ENCODE measurements at places on chromosomes 1 and 21.
A peak's percentile ranks its signal among the peaks of the same experiment; 100 is the strongest.

DNA sequence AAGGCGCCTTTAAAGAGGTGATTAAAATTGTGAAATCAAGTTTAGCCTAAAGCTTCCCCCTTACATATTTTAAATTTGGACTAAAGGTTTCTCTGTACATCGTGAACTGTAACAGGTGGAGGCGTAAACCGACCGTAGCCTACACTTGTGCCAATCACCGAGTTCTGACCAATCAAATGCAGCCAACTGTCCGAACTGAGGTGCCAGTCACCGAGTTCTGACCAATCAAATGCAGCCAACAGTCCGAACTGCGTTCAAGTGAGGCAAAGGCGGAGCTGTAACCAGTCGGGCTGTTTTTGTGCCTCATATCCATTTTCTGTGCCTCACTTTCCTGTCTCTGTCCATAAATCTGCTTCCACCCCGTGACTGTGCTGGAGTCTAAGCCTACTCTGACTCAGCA is 7.4 kb downstream of the TFF1 start:
- DNase-seq: no peak

GRCh38 chr1:6358757-6359201 is 34.8 kb downstream of the ACOT7 start:
- peak; percentile 46 for DNase-seq

DNA sequence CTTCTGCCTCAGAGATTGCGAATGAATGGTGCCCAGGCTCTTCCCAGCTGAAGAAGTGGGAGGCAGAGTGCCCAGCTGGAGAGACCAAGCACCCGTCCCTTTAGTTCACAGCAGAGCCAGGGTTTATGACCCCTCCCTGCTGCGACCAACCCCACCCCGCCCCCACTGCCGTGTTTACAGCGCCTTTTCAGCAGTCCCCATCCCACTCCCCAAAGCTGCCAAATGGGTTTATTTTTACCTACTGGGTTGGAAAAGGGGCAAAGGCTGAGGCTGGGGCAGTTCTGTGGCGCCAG is 23.6 kb downstream of the DYRK3 start:
- DNase-seq: no peak

DNA sequence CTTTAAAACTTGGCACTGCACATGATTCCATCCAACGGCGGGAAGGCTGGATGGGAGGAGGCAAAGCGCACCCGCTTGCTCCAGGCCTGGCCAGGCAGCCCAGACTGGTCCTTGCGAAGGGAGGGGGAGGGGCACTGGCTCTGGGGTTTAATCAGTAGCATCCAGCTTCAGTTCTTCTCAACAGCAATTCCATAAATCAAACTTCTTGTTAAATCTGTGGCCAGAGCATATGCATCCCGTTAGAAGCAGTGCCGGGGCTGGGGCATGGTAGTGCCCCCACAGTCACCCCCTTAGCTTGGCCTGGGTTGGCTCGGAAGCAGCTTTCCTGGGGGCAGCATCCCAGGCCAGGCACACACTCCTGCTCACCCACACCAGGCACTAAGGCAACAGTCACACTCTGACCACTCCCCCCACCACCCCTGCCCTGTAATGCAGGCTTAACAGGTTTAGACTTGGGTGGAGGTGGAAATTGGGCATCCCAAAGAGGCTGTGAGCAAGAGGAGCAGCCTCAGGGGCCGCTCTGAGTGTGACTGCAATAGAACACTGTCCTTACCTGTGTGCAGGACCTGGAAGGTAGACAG is 94.1 kb upstream of the CASZ1 start:
- no peak for DNase-seq

GRCh38 chr1:46303038-46303871 is at the start of the genes LRRC41 and UQCRH:
TSS of gene LRRC41 (minus strand) at chr1:46303616. CDS start at chr1:46303322, 294 bp downstream.
TSS of gene UQCRH (plus strand) at chr1:46303698. CDS start at chr1:46303767, 69 bp downstream.
- DNase-seq: peak; percentile 88

GRCh38 chr1:186629341-186629740 is 50.9 kb downstream of the PTGS2 start:
- DNase-seq: no peak

GRCh38 chr21:32206631-32207405 is 72.0 kb downstream of the MIS18A start:
- DNase-seq: no peak

DNA sequence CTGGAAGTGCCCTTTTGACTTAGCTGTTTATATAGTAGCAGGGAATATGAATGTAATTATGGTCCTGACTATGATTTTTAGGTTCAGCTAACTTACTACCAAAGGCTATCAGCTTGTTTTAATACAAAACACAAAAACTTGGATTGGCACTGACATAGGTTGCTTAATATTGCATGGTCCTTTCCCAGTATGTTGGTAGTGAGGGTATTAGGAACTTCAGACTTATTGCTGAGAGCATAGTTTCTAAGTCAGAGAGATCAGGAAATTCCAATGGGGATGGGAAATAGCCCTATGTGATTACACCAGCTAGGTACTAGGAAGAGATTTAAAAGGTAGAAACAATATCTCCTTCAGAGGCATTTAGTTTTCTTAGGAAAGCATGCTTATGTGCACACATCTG is 7.7 kb downstream of the ARID1A start:
- DNase-seq: no peak

- no peak for DNase-seq
Observed at GRCh38 chr21:40833184-40833583, 13.8 kb downstream of the DSCAM start.

GRCh38 chr1:119318466-119319309 is 49.9 kb upstream of the HAO2 start:
- no peak for DNase-seq

GRCh38 chr1:36321119-36321951 is 2.1 kb downstream of the EVA1B start:
- no peak for DNase-seq

DNA sequence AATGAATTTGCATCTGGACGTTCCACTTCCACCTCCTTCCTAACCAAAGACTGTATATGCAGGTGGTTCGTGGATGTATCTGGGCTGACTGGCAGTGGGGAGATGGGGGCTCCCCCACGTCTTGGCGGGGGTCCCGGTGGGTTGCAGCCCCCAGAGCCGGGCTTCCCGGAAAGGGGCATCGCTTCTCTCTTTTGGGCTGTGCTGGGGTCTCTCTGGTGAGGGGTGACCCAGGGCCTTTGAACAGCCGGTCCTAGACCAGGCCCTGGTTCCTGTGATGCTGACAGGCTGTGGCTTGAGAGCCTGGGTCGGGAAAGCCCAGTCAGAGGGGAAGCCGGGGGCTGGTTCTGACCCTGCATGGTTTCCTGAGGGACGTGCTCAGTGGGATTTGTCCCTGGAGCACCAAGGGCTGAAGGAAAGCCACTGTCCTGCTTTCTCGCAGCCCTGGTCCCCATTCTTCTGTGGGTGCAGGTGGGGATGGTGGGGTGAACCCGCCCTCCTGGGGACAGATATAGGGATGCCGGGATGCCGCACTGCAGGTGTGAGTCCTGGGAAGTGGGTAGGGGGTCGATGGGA is 29.8 kb downstream of the COL18A1 start:
- no peak for DNase-seq

DNA sequence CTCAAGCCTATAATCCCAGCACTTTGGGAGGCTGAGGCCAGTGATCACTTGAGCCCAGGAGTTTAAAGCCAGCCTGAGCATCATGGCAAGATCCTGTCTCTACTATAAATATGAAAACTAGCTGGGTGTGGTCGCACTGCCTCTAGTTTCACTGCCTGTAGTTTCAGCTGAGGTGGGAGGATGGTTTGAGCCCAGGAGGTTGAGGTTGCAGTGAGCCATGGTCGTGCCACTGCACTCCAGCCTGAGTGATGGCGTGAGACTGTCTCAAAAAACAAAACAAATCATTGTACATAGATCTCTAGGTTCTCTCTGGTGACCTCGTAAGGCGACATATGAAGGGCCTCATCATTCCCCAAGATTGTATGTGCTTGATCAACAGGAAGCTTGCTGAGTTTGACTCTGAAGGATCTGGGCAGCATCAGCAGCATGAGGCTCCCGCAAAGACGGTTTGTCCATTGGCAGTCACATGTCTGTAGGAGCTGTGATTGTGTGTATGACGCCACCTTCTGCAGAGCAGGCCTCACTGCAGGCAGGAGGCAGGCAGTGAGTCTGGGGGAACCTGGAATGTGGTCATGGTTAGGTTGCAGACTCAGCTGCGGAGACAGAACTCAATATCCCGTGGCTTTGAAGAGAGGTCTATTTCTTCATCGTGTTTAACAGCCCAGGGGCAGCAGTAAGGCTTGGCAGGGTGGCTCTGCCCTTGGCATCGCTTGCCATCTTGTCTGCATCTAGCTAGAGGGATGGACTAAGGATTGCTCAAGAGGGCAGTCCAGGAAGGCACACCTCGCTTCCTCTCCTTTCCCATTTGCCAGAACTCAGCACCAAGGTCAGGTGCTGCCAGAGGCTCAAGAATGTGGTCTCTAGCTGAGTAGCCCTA is 14.0 kb downstream of the ATP5PO start:
- no peak for DNase-seq

- DNase-seq: no peak
Observed at GRCh38 chr1:53145942-53146708, 3.7 kb upstream of the SLC1A7 start.

All from T follicular helper cell (primary cell).